ENCODE measurements at places on chromosomes 3 and 15.

GRCh38 chr3:122343654-122344053 is 18.6 kb downstream of the CSTA start:
- DNase-seq, result no peak

- DNase-seq, result no peak
Observed at GRCh38 chr3:131363275-131363674, 18.3 kb upstream of the NUDT16 start.

DNA sequence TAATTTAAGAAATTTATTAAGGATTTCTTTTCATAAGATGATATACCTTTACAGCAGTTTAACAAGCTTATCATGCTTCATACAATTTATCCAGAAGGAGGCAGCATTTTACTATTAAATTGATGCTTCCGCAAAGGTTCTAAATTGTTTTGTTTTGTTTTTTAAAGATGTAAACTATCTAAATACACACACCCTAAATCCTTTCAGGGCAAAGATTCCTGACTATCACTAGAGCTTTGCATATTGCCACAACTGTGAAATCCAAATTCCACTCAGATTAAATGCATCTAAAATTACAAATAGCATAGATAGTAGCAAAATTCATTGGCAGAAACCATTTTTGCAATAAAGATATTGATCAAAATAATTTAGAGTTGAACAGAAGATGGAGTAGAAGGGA is 44.5 kb upstream of the CCNL1 start:
- no peak for DNase-seq

DNA sequence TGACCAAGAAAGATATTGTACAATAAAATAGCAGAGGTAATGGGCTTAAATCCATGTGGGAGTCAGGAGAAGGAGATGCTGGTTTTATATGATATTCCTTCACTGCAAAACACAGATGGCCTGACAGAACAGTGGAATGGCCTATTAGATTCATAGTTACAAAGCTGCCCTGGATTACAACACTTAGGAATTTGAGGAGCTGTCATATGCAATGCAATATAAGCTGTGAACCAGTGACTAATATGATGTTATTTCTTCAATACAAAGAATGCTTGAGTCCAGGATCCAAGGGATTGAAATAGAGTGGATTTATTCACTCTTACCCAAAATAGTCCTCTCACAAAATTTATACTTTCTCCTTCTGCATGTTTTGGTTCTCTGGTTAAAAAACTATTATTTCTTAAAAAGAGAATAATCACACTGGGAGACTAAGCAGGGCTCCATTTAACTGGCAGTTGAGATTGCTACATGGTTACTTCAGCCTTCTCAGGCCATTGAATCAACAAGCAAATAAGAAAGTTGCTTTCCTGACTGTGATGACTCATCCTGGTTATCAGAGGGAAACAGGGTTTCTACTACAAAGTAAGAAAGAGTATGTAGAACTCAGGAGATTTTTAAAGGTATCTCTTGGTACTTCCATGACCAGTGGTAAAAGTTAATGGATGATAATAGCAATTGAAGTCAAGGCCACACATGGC is 79.8 kb upstream of the ZPLD1 start:
- no peak for DNase-seq

- no peak for DNase-seq
Observed at GRCh38 chr3:159028706-159029105, 226.9 kb downstream of the MFSD1 start.

DNA sequence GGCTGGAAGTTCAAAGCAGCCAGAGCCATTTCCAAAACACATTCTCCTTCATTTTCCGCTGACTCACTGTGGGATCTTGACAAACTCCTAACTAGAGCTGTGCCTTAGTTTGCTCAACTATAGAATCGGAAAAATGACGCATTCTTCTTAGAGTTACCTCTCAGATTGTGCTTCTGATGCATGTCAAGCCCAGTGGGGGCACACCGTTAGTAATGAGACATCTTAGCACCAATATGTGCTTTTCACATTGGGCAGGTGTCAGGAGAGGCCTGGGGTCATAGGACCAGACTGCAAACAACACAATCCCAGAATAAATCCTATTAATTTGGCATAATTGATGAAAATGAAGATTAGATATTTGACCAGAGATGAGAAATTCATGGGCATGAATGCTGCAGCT is 71.3 kb upstream of the UBE3A start:
- no peak for DNase-seq

- DNase-seq, result no peak
Observed at GRCh38 chr15:84914351-84914750, 29.9 kb downstream of the SLC28A1 start.

- no peak for DNase-seq
Observed at GRCh38 chr3:183212565-183212964, 40.5 kb upstream of the B3GNT5 start.

- no peak for DNase-seq
Observed at GRCh38 chr15:63640146-63640545, 43.0 kb downstream of the FBXL22 start.

GRCh38 chr3:41317298-41317697 is 118.0 kb downstream of the CTNNB1 start:
- DNase-seq, result no peak

- no peak for DNase-seq
Observed at GRCh38 chr3:183777016-183777618, 48.3 kb downstream of the MAP6D1 start.

DNA sequence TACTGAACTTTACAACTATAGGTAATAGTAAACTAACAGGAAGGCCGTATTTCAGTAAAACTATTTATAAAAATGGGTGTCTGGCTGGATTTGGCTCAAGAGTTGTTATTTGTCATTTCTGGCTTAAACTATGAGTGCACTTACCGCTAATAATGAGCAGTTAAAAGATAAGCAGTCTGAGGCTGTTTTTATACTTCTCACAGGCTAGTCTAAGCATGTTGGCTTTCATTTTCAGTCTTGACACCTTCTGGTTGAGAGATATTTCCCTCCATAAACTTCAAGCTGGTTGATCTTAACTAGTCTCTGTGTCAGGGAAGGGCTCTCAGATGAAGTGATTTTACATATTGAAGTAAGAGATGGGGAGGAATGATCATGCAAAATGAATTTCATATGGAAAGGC is 96.1 kb downstream of the RSRC1 start:
- no peak for DNase-seq

DNA sequence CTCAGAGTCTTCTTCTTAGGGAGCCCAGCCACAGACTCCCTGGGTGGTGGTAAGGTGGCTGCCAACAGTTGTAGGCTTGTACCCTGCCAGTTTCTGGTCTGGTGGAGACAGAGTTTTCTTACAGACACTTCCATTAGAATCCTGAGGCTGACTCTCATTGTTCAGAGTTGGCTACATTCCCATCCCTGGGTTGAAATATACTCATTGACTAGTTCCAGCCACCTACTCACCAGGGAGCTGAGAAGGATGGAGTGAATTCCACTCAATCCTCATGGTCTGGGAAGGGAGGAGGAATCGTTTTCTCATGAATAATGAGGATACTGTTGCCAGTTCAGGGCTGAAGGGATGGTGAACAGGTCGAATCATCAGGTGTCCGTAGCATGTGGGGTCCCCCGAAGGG is 226.5 kb upstream of the PROK2 start:
- DNase-seq, result no peak

DNA sequence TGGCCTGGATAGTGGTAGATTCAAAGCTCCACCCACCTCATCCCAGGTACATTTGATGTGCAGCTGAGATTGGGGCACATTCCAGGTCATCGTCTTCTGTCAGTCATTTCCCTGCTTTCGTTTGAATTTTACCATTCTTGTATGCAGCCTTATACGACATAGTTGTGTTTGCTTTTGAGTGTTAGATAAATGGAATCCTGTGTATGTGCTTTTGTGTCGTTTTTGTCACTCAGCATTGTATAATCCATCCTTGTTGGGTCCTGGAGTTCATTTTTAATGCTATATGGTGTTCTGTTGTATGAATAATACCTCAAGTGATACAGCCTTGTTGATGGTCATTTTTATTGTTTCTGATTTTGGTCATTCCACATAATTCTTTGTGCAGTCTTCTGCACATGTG is 7.3 kb downstream of the RCCD1 start:
- no peak for DNase-seq

DNA sequence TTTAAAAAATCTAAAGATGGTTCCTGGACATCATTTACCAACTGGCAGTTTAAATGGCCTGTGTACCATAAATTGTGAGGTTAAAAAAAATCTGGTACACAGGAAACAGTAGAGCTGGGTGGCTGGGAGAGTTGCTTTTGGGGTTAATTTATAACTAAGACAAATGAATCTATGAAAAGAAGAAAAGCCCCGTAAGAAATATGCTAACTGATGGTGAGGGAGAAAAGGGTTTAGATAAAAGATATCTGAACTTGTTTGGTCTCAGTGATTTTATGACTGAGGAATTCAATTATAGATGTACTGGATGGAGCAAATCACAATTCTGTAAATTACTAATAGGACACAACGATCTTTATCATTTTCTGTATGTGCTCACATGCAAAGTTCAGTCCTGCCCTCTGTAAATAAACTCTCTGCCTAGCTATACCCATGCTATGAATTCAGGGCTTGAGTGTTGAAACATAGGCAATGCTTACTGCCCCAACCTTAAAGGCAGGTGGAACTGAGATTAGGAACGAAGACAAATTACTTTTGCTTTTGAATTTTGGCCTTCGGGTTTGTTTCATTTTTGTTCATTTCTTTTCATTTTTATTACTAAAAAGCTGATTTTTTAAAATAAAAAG is 28.0 kb downstream of the PPARG start:
- no peak for DNase-seq

GRCh38 chr3:18357747-18358146 is 67.4 kb downstream of the SATB1 start:
- no peak for DNase-seq

GRCh38 chr15:53829471-53829870 is 70.0 kb upstream of the WDR72 start:
- DNase-seq, result no peak

DNA sequence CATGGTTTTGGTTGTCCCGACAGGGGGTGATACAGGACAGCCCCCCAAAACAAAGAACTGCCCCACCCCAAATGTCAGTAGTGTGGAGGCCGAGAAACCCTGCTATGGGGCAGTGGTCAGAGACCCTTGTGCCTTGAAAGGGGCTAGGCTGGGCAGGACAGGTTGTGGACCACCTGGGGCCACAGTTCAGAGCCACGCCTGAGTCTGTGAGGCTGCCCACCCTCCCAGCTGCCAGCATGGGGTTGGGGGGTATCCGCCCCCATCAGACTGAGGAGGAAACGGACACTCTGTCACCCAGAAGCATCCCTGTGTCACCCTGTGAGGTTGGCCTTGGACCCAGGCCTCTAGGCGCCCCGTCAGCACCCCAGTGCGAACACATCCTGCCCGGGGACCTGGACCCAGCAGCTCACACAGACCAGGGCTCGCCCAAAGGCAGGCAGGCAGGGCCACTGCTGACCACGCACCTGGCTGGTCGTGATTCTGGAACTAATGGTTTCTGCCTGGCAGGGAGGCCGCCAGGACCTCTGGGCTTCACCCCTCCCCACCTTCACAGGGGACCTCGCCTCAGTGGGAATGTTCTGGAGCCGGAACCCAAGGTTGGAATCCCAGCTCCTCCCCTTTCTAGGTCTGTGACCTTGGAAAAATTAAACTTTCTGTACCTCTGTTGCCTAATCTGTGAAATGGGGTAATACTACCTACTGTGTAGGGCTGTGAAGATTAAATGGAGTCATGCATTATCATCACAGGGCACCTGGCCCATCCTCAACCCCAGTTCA is 1.4 kb downstream of the SLC41A3 start:
- DNase-seq, result no peak

GRCh38 chr3:189121092-189121491 is 50.7 kb upstream of the TPRG1 start:
- no peak for DNase-seq

- no peak for DNase-seq
Observed at GRCh38 chr3:122356402-122356801, 26.6 kb downstream of the MIX23 start.

- no peak for DNase-seq
Observed at GRCh38 chr3:40143283-40144090, 166.0 kb upstream of the EIF1B start.

- no peak for DNase-seq
Observed at GRCh38 chr15:24955531-24955921, 739 bp downstream of the SNRPN start.

DNA sequence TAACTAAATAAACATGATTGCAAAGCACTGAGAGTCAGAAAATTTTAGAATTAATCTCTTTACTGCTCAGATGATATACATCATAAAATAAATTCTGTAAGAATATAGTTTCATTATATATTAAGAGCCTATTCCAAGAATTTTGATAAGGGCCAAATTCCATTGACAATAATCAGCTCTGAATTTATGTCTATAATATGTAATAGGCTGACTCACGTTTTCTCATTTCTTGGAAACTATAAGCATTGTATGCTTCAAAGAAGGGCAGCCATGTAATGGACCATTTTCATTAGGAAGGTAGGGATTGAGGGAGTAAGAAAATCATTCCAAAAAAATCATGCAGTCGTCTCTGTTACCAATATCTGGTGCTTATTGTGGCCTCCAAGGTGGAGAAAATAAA is 315.9 kb downstream of the ZIC4 start:
- DNase-seq, result no peak

DNA sequence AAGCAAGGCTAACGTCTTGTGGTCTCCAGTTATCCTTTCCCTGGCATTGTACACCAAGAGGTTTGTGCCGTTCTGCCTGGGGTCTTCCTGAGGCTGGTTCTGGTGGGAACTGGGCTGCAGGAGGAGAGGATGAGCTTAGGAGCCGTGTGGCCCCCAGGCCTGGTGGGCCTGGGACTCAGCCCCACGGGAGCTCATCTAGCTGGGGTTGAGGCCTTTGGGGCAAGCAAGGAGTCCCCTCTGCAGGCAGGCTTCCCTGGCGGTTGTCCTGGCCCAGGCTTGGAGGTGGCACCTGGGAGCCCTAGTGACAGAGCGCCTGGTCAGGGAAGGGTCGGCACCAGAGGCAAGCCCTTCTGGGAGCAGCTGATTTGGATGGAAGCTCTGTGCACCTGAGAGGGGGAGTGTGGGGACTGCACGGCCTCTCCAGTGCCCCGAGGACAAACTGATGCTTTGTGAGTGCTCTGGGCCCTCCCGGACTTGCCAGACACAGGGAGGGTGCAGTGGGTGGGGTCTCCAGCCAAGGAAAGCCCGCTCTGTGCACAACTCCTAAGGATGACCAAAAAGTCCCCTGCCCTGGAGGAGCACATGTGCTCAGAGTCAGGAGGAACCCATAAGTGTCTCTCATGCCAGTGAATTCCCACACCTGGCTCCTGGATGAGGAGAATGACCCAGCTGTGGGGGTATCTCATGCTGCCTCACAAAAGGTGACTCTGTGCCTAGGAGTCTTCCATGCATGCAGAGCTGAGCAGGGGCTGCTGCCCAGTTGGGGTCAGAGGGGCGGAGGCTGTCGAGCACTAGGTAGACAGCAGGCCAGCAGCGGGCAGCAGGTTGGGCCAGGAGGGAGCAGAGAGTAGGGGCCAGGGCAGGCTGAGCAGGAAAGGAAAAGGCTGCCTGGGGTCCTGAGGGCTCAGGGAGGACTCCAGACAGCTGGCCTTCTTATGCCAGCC is 2.7 kb downstream of the PAK6 start:
- no peak for DNase-seq

- no peak for DNase-seq
Observed at GRCh38 chr3:53633197-53633787, 138.9 kb downstream of the CACNA1D start.

- no peak for DNase-seq
Observed at GRCh38 chr15:28959326-28959725, 73.6 kb downstream of the APBA2 start.

Data from stimulated activated CD4-positive, alpha-beta T cell treated with anti-CD3 and anti-CD28 coated beads, TNF-alpha, amount 100 ng/mL, for 1 hour (primary cell).